ENCODE measurements at places on chromosomes 3 and 15. TPM values are rescaled to one million over a fixed set of nuclear protein-coding genes. Genes with fewer than 3 reads are reported as not detected.

DNA sequence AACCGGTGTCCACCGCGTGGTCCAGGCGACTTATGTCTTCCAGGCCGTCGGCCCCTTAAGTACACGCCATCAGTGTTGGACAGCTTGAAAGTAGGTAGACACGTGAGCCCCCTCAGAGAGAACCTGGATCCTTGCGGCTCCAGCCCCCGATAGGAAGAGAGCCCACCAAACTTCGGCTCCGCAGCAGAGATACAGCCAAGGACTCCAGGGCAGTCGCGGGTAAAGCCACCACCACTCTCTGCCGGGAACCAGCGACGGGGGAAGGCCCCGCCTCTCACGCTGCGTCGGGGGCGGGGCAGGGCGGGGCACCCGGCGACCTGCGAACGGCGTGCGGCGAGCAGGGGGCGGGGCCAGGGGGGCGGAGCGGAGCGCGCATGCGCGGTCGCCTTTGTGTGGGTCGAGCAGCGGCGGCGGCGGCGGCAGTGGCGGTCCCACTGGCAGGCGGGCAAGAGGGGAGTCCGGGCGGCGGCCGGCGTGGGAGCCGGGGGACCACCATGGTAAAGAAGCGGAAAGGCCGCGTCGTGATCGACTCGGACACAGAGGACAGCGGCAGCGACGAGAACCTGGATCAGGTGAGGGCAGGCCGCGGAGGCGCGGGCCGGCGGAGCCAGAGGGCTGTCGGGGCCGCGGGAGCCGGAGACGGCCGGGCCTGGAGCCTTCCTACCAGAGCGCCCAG lies at the start of gene RTF1:
Gene RTF1 (plus strand): TSS at position 354 of the 676 bp plus-strand sequence. CDS start 21 bp downstream, at position 375.
- H3K36me3 ChIP-seq = no peaks in the 10 kb centered on the region
- DNase-seq = peak; percentile 100
- H3K4me3 ChIP-seq = peak within 1 kb of the TSS; percentile 97
- H3K27me3 ChIP-seq = no peaks in the 10 kb centered on the region
- peak within 1 kb of the TSS; percentile 92 for H3K27ac ChIP-seq

- no peaks in the 10 kb centered on the region for H3K27me3 ChIP-seq
- H3K27ac ChIP-seq = no peak overlapping the region
- no peaks in the 10 kb centered on the region for H3K4me1 ChIP-seq
- H3K4me3 ChIP-seq = no peak overlapping the region
- no peak for DNase-seq
Observed at GRCh38 chr3:159340877-159341500, 539.1 kb downstream of the MFSD1 start.

GRCh38 chr3:105170423-105170822 lies 196.3 kb upstream of the ALCAM start:
- H3K4me1 ChIP-seq = no peaks in the 10 kb centered on the region
- no peak overlapping the region for H3K27ac ChIP-seq
- no peak overlapping the region for H3K4me3 ChIP-seq
- peaks cover 7% of the 10 kb centered on the region for H3K27me3 ChIP-seq
- no peaks in the 10 kb centered on the region for H3K36me3 ChIP-seq

- no peak overlapping the region for H3K4me3 ChIP-seq
- peaks cover 2% of the 10 kb centered on the region for H3K4me1 ChIP-seq
- no peak for DNase-seq
- H3K27me3 ChIP-seq = peaks cover 43% of the 10 kb centered on the region
- no peak overlapping the region for H3K27ac ChIP-seq
- H3K36me3 ChIP-seq = peaks cover 3% of the 10 kb centered on the region
Observed at GRCh38 chr15:101439920-101440319, 49.6 kb downstream of the PCSK6 start.

GRCh38 chr3:146594843-146595482 lies 10.2 kb downstream of the PLSCR5 start:
- DNase-seq = no peak
- H3K27ac ChIP-seq = no peak overlapping the region
- H3K36me3 ChIP-seq = no peaks in the 10 kb centered on the region

- DNase-seq = no peak
- no peaks in the 10 kb centered on the region for H3K27me3 ChIP-seq
- H3K36me3 ChIP-seq = peaks cover 16% of the 10 kb centered on the region
Observed at GRCh38 chr15:82136120-82136519, 90.3 kb upstream of the MEX3B start.

- no peak overlapping the region for H3K4me3 ChIP-seq
- H3K36me3 ChIP-seq = no peaks in the 10 kb centered on the region
- no peaks in the 10 kb centered on the region for H3K4me1 ChIP-seq
- H3K27me3 ChIP-seq = peaks cover 20% of the 10 kb centered on the region
Observed at GRCh38 chr15:48537271-48538113, 108.0 kb downstream of the FBN1 start.

- H3K36me3 ChIP-seq = peaks cover 8% of the 10 kb centered on the region
- H3K27me3 ChIP-seq = no peaks in the 10 kb centered on the region
- H3K27ac ChIP-seq = peak overlapping the region; percentile 99
- H3K4me3 ChIP-seq = peak overlapping the region; percentile 100
- peaks cover 31% of the 10 kb centered on the region for H3K4me1 ChIP-seq
- no peak for DNase-seq
Observed at GRCh38 chr3:196288141-196288460, 575 bp upstream of the PCYT1A start.

DNA sequence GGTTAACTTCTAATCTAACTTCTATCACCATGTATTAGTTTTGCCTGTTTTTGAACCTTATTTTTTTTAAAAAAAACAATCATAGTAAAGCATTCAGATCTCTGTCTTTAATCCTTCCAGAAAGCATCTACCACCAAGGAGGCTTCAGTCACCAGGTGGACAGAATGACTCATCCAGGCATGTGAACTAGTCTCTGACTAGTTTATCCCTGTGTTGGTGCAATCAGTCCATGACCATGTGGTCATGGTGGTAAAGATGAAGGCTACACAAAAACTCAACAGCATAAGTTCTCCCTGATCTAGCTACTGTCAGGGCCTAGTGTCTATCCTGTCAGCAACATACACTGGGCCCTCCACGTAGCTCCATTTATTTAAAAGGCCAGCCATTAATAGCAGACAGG lies 750.6 kb downstream of the AGBL1 start:
- H3K27me3 ChIP-seq = peaks cover 5% of the 10 kb centered on the region
- H3K4me1 ChIP-seq = no peaks in the 10 kb centered on the region
- no peaks in the 10 kb centered on the region for H3K36me3 ChIP-seq
- no peak for DNase-seq
- H3K4me3 ChIP-seq = no peak overlapping the region

GRCh38 chr3:143998266-143998665 lies 26.6 kb downstream of the DIPK2A start:
- DNase-seq = no peak
- peaks cover 4% of the 10 kb centered on the region for H3K4me1 ChIP-seq
- H3K27ac ChIP-seq = no peak overlapping the region
- H3K4me3 ChIP-seq = no peak overlapping the region
- no peaks in the 10 kb centered on the region for H3K27me3 ChIP-seq

DNA sequence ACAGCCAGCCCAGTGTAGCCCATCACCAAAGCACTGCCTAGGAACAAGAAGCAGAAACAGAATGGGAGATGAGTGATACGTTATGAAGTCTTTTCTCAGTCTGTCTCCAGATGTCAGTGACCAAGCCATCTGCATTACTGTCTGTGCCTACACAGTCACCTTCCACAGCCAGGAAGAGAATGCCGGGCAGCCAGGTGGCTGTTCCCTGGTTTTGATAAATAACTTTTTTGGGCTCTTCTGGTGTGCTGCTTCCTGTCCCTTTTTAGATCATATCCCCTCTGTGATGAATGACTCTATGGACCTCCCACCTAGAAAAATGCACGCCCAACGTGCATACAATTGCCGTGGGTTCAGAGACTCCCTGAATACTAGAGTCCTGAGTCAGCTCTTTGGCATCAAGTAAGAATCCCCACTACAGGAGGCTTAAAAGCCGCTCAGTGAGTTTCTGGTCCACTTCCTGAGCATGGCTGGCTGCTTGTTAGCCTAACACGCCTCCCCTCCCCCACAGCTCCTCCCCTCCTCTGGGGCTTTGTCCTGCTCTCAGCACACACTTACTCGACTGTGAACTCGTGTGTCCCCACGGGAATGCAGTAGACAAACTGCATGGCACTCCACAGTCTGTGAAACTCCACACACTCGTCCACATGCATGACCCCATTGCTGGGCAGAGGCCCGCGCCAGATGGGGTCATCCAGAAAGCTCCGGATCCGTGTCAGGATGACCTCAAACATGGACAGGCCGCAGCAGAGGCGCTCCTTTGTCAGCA lies 34.7 kb downstream of the NIPA2 start:
- no peak for DNase-seq
- H3K27me3 ChIP-seq = no peaks in the 10 kb centered on the region
- no peak overlapping the region for H3K4me3 ChIP-seq
- H3K4me1 ChIP-seq = peaks cover 3% of the 10 kb centered on the region

- H3K4me3 ChIP-seq = no peak overlapping the region
- H3K4me1 ChIP-seq = no peaks in the 10 kb centered on the region
- peaks cover 44% of the 10 kb centered on the region for H3K27me3 ChIP-seq
- H3K27ac ChIP-seq = no peak overlapping the region
- H3K36me3 ChIP-seq = no peaks in the 10 kb centered on the region
Observed at GRCh38 chr3:54121414-54122323, 683 bp upstream of the CACNA2D3 start.

DNA sequence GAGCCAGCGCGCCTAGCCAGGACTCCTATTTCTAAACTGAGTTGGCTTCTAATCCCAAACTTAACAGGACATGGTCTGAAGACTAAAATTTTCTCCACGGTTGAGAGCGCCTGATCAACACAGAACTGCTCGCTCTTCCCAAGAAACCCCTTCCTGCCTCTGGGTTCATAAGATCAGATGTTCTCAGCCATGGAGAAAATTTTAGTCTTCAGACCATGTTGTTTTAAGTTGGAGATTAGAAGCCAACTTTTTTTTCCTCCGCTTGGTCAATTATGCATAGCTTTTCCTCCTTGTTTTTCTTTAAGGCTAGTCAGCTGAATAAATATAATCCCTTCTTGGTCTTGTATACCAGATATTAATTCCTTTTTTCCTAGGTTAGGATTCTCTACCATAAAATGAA lies 356.6 kb upstream of the ADAMTS9 start:
- H3K4me3 ChIP-seq = no peak overlapping the region
- no peak overlapping the region for H3K27ac ChIP-seq
- H3K36me3 ChIP-seq = no peaks in the 10 kb centered on the region

- no peak overlapping the region for H3K27ac ChIP-seq
- H3K27me3 ChIP-seq = no peaks in the 10 kb centered on the region
- H3K36me3 ChIP-seq = peaks cover 2% of the 10 kb centered on the region
- no peak overlapping the region for H3K4me3 ChIP-seq
- no peak for DNase-seq
Observed at GRCh38 chr3:15456321-15456720, 28.9 kb downstream of the EAF1 start.

DNA sequence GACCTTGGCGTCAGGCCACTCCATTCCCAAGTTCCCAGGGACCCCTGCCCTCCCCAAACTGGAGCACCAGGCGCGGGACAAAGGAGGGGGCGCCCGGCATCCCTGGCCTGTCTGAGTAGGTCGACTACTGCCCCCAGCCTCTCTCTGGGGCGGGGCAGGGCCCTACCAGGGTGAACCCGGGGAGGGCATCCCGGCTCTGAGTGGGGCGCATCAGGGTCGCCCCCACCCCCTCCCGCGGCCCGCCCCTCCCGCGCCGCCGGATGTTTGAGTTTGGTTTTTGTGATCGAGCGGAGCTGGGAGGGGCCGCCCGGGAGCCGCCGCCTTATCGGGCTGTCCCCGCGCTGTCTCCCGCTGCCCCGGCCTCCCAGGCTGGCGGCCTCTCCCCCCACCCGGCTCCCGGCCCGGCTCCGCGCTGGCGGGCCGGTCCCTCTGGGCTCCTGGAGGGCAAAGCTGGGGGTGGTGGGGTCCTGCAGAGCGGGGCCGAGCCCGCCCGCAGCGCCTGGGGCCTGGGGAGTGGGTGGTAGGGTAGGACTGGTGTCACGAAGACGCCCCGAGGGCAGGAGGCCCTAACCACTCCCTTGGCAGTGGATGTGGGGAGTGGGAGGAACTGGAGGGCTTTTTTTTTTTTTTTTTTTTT lies 47.2 kb upstream of the SMAD6 start:
- DNase-seq = no peak
- H3K27me3 ChIP-seq = peaks cover 42% of the 10 kb centered on the region
- H3K4me1 ChIP-seq = peaks cover 7% of the 10 kb centered on the region

DNA sequence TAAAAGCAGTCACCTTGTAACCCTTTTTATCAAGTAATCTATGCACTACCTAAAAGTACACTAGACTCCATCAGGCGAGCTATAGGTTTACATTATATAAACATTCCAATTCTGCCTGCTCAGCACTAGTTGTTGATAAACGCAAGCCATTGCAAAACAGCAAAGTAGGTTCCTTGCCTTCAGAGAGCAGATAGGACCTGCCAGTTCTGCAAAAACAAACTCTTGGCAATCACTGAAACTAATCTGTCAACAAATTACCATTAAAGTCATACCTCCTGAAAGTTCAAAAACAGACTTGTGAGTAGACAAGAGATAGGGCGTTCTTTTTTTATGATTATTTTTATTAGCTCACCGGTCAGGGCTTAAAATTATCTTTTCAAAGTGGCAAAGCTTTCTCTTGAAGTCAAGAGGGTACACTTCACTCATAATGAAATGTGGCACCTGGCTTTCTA lies 392.5 kb downstream of the FOXP1 start:
- no peaks in the 10 kb centered on the region for H3K27me3 ChIP-seq
- no peak overlapping the region for H3K4me3 ChIP-seq
- H3K36me3 ChIP-seq = peaks cover 5% of the 10 kb centered on the region
- peaks cover 17% of the 10 kb centered on the region for H3K4me1 ChIP-seq
- no peak overlapping the region for H3K27ac ChIP-seq
- no peak for DNase-seq

DNA sequence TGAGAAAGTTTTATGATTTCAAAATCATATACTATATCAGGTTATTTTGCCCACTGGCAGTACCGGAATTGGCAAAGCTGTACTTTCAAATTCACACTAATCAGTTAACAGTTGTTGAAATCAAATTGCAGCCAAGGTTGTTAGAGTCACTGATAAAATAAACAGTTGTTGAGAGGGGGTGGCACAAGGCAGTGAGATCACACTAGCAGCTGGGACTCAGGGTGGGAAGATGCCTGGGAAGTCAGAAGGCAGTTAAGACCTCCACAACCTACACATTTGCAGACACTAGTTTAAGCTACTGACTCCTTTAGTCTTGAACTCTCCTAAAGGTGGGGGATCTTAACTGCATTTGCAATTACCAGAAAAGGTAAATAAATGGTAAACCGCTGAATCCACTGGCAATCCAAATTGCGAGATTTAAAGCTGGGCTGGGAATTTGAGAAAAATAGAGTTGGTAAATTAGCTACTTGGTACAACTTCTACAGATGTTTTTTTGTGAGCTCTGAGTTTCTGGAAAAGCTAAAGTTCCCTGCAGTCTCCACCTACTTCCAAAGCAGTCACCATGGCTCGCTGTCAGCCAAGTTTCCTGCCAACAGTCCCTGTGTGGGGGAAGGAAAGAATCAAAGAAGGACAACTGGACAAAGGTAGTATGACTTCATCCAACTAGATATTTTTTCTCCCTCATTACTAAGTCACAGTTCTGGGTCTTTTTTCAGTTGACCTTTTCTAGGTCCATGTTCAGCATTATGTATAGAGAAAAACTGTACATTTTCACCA lies 105.7 kb downstream of the ZNF385D start:
- no peak overlapping the region for H3K27ac ChIP-seq
- no peaks in the 10 kb centered on the region for H3K27me3 ChIP-seq
- no peak overlapping the region for H3K4me3 ChIP-seq

GRCh38 chr3:66555214-66555844 lies 54.5 kb upstream of the LRIG1 start:
- H3K4me1 ChIP-seq = peaks cover 3% of the 10 kb centered on the region
- H3K4me3 ChIP-seq = no peak overlapping the region
- peaks cover 22% of the 10 kb centered on the region for H3K27me3 ChIP-seq
- no peak for DNase-seq

Gene PYGO1
- total RNA-seq = not detected

Gene DENND6A
- 38.9 TPM for total RNA-seq

Gene PRICKLE2
- 0.37 TPM for total RNA-seq

Gene RASGRF1
- 0.55 TPM for total RNA-seq

Gene CHRNB4
- not detected for total RNA-seq

Gene ALDH1A3
- not detected for total RNA-seq

Gene GABRR3
- total RNA-seq = not detected

Gene LDHAL6B
- not detected for total RNA-seq

Gene CFAP100
- not detected for total RNA-seq

Gene BAHD1
- total RNA-seq = 30.2 TPM

Gene KCNMB2
- total RNA-seq = not detected

Gene IQCH
- total RNA-seq = 1.2 TPM

All from T-helper 17 cell (primary cell).